ENCODE measurements at places on chromosomes 11 and 22. TPM values are rescaled to one million over a fixed set of nuclear protein-coding genes. Genes with fewer than 3 reads are reported as not detected.

Gene TMEM9B
- total RNA-seq: 43.7 TPM

- DNase-seq: no peak
Observed at GRCh38 chr11:14857621-14858020, 34.4 kb downstream of the CYP2R1 start.

Gene CATSPER1
- total RNA-seq: 0.13 TPM

- DNase-seq: peak; percentile 61
Observed at GRCh38 chr11:44376423-44376822, 66.5 kb upstream of the ALX4 start.

- DNase-seq: no peak
Observed at GRCh38 chr22:20647586-20648305, 126.2 kb upstream of the SERPIND1 start.

DNA sequence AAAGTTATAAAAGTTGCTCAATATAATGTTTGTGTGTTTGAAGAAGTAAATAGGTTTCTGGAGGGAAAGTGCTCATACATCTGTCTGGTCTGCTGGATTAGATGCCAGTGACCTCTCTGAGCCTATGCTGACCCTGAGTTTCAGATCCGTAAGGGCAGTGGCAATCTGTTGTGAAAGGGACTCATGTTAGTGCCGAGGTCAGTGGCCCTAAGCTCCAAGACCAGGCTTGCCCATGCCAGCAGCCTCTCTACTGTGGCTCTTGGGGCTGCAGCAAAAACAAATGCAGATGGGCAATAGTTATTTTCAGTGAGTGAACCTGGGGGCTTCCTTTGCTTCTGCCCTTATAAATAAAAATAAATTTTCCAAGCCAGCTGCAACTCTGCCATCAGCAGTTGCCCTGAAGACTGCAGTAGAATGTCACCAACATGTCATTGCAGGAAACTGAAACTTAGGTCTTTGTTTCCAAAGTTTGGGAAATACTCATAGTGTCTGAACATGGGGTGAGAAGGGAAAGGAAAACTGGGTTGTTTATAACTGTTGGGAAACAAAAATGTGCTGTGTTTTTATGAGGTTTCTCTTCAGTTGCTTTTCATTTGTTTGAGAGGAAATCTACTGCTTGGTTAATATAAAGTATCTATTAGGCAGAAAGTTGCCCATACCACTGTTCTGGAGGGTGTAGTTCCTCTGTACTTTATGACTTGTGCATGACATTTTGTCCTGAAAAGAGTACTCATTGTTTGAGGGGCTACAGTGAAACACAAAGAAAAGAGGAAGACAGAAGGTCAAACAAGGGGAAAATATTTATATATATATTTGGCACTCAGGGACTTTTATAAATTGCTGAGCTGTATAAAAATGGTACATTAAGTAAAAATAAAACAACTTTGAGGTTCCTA is 9.5 kb upstream of the MS4A4E start:
- DNase-seq: no peak

DNA sequence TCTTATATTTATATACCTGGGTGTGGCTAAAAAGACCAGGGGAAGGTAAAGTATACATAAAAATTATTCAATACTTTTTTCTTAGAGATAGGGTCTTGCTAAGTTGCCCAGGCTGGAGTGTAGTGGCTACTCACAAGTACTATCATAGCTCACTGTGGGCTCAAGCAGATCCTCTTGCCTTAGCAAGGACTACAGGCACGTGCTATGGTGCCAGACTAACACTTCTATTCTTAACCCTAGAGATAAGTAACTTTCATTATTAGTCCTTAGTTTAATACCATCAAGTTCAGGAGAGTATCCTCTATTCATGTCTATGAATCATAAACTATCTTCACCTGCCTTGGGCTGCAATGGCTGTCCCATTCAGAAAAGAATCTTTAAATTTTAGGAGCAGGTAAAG is 11.9 kb downstream of the FCHSD2 start:
- DNase-seq: no peak

GRCh38 chr22:39239561-39240423 is 5.0 kb downstream of the PDGFB start:
- no peak for DNase-seq

DNA sequence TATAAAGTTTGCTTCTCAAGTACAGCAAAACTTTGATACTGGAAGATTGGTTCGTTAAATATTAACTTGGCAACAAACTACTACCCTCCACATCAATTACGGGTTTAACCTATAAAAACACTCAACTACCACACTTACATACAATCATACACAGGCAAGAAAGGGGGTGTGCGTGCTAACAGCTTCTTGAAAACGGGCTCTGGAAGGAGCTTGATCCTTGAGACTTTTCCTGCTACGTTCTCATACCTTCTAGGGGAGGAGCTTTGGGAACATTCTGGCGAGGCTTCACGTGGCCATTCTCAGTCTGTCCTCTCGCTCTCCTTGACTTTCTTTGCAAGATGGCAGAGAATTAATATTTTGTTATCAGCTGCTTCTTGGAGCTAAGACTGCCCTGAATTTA is 6.8 kb upstream of the ESAM start:
- no peak for DNase-seq

DNA sequence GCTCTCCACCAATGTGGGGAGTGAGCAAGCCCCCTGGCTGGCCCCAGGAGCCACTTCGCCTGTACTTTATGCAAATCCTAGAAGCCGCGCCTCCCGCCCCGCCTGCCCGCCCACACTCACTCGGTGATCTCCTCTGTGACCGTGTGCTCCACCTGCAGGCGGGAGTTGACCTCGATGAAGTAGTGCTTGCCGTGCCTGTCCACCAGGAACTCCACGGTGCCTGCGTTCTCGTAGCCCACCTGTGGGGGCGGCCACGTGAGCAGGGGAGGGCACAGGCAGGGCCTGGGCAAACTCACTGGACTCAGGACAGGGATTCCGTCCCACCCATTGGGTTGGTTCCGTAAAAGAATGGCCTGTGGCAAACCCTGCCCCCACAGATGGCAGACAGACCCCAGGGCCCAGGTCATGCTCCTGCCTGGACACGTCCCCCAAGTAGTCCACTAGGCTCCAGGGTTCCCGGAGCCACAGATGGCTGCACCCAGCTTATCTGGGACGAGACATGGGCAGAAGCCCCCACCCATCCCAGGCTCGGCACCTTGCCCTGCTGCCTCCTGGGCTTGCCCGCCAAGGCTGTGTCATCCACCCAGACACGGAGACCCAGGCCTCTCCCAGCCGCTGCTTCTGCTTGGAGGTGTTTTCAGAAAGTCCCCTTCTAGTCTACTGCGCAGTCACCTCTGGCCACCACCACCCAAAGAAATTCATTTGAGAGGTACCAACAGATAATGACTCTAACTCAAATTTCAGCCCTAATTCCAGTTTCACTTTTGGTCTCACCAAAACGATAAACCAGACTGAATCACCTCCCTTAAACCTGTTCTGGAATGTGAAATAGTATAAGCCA is 12.1 kb downstream of the LRFN4 start:
- no peak for DNase-seq

DNA sequence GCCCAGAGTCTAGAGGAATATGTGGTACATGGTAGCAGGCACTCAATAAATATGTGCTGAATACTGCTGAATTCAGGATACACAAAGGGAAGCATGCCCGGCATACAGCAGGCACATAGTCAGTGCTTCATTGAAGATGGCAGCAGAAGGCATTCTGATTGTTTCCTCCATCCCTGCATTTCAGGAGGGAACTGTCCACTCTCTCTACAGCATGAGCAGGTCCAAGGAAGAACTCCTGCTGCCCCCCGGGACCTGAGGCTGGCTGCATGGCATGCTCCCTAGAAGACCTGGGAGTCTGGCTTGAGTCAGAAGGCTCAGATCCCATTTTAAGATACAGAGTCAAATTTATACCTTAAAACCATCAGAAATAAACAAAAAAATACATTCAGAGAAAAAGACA is 319.3 kb upstream of the NARS2 start:
- no peak for DNase-seq

- DNase-seq: peak; percentile 84
Observed at GRCh38 chr22:40637183-40638150, 948 bp upstream of the MRTFA start.

GRCh38 chr11:33930317-33931021 is 38.6 kb upstream of the LMO2 start:
- DNase-seq: no peak

GRCh38 chr11:7571640-7572000 is 57.8 kb downstream of the PPFIBP2 start:
- DNase-seq: no peak

DNA sequence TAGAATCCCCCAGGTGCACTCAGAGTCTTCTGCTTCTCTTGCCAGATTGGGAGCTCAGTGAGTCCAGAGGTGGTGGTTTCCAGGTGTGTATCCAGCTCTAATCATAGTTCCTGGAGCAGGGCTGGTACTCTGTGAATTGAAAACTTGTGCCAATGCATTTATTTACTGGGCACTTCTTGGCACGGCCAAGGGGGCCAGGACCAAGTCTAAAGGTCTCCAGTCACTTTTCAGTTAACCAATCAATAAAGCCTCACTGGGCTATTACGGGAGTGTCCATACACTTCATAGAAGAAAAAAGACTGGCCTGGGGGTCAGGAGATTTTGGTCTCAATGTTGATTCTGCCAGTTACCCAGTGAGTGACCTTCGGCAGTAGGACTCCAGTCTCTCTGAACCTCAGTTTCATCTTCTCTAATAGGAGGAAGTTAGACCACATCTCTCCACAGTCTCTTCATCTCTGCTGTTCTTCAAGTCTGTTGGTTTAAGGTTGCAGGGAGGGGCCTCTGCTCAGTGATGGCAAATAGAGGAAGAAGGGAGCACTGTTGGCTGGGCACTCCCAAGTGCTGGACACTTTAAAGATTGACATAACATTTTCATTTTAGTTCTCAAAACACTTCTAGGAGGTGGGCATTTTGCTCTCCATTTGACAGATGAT is 188.5 kb upstream of the E2F8 start:
- DNase-seq: no peak

DNA sequence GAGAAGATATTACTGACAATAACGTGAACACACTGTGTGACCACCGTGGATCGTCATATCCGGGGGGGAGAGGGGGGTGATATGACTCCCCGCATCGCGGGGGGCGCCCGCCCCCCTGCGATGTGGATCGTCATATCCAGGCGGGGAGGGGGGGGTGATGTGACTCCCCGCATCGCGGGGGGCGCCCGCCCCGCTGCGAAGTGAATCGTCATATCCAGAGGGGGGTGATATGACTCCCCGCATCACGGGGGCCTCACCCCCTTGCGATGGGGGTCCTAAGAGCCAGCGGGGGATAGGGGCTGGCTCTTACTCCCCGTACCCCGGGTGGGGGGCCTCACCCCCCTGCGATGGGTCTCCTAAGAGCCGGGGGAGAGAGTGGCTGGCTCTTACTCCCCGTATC is 19.9 kb downstream of the UNC93B1 start:
- no peak for DNase-seq

DNA sequence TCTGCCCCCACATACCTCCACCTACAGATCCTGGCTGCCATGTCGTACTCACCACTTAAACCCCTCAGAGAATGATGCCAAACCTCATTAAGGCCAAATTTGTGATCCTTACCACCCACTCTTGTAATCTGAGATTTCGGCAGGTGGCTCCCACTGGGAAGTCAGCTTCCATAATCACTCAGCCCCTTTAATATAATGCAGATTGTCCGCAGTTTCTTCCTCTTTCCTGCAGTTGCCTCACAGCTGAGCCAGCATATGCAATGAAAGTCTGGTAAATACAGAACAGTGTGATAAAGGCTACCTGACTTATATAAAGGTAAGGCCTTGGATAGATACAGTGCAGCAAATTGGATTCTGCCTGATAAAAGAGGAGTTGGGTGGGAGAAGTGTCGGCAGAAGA is 515.2 kb upstream of the TENM4 start:
- DNase-seq: no peak

DNA sequence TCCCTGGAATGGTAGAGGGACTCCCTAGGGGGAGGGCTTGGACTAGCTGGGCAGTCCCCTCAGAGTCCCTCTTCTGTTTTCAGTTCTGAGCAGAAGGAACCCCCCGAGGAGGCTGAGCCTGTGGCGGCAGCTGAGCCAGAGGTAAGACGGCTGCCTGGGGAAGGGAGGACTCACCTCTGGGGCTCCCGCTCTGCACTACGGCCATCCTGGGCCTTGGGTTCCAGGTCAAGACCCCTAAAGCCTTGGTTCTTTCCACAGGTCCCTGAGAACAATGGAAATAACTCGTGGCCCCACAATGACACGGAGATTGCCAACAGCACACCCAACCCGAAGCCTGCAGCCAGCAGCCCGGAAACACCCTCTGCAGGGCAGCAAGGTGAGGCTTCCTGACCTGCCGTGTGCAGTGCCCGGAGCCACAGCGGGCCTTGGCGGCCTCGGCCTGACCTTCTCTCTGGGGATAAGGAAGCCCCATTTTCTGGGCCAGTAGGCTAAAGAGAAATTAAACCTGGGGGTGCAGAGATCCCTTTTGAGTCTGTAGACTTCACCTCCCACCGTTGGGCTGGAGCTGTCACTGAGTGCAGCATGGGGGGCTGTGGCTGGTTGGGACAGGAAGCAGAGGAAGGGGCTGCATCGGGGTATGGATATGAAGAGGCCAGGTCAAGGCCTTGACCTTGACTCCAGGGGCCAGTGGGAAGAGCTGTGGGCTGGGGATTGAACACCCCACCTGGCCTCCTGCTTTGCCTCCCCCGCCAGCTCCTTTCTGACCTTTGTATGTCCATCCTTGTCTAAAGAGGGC is 15.0 kb downstream of the INCENP start:
- peak; percentile 58 for DNase-seq

GRCh38 chr11:84014539-84014938 is 728.4 kb upstream of the CCDC90B start:
- no peak for DNase-seq

- no peak for DNase-seq
Observed at GRCh38 chr11:97615546-97615945, 1225.7 kb downstream of the JRKL start.

DNA sequence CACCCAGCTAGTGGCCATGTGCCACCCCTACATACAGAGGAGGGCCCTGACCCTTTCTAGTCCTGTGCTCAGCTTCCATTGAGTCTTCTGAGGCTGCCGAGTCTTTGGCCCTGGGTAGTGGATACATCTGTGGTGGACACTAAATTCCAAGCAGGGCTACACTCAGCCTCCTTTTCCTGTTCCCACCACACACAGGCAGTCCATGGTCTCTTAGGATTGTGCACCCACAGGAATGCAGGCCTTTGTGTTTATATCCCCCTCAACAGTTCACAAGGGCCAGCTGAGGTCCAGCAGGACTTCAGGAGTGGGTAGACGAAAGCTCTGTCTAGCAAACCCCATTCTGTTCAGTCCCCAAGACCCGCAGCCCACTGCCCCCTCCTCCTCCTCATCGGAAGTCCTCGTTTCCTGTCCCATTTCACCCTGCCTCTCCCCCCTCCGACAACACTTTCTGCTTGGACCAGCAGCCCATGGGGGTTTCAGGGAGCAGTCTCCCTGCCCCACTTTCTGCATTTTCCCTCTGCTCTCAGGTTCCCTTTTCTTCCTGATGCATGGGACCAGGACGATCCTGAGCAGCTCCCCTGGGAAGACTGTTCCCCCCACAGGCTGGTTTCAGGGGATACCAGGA is 91.8 kb downstream of the SWAP70 start:
- no peak for DNase-seq

DNA sequence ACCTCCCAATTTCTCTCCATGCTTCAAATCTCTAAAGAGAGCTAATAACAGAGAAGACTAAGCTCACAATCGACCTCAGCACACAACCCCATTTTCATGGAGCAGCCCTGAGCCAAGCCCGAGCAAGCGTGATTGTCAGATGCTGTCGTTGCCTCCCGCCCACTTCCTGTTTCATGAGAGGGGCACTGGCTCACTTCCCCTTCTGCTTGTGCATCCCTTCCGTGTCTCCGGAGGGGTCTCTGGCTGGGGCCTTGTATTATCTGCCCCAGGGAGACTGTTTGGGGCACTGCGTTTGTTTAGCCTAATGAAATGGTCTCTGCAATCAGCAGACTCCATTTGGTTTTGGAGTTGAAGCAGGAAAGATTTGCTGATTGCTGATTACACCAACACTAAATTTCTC is 181.3 kb upstream of the SEZ6L start:
- no peak for DNase-seq

GRCh38 chr11:121958971-121959325 is 157.1 kb downstream of the BLID start:
- no peak for DNase-seq

Data from cardiac septum (tissue), 1 donor.